Dorsolateral prefrontal cortex (tissue), 122 donors: ENCODE measurements at places on chromosomes 16 and 17.
A peak's percentile ranks its signal among the peaks of the same experiment; 100 is the strongest.

GRCh38 chr16:85311741-85312140 is 199.5 kb upstream of the CIBAR2 start:
- no peak for DNase-seq

GRCh38 chr16:29968205-29968604 is 5.5 kb upstream of the TAOK2 start:
- DNase-seq: no peak

- no peak for DNase-seq
Observed at GRCh38 chr17:28046034-28046825, 3.8 kb downstream of the NLK start.

DNA sequence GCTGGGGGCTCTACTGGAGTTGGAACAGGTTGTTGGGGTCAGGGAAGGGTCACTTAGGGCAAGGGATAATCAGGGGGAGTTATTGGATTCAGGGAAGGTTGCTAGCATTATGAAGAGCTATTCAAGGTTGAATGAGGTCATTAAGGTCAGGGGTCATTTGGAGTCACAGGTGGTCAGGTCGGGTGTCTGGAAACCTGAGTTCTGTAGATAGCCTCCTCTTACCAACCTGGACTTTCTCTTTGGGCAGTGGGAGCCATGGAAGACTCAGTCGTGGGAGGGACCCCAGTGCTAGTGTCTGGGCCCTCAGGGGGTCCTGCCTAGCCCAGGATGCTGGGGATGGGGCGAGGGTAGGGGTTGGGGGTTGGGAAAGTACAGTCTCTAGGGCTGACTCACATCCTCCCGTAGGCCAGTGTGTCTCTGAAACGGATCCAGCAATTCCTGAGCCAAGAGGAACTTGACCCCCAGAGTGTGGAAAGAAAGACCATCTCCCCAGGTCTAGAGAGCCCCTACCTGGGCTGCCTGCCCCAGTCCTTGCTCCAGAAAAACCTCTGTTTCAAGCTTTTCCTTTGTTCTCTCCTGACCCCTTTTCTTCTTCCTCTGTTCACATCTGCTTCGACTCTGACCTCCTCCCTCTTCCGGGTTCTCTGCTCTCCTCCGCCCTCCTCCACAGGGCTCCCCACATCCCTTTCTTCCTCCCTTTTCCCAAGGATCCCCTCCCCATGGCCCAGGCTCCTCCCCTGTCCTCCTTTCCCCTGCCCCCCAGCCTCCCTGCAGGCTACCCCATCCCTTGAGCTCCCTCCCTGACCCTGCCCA is 33.5 kb downstream of the ABCC3 start:
- DNase-seq: no peak

DNA sequence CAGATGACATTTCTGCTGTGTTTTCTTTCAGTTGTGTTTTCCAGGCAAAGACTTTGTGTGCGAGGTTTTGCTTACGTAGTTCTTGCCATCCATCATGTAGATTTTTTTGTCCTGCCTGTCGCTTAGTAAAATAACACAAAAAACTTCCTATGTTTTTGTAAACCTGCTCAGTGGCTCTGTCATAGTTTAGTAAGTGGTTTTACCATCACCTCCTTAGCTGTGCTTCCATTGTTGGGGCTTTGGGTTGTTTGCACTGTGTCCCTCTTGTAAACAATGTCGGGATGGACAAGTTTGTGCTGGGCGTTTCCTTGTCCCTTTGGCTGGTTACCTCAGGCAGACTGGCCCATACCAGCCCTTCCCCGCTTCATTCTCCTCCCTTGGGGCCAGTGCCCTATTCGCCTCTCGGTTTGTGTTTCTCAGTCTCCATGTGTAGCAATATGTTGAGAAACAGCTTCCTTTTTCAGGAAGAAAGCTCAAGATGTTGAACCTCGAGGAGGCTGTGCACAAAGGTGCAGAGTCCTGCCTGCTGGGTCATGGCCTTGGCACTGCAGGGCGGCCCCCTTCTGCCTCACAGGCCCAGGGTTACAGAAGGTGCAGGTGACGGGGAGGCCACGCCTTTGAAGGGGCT is 74.6 kb downstream of the KSR1 start:
- DNase-seq: no peak

DNA sequence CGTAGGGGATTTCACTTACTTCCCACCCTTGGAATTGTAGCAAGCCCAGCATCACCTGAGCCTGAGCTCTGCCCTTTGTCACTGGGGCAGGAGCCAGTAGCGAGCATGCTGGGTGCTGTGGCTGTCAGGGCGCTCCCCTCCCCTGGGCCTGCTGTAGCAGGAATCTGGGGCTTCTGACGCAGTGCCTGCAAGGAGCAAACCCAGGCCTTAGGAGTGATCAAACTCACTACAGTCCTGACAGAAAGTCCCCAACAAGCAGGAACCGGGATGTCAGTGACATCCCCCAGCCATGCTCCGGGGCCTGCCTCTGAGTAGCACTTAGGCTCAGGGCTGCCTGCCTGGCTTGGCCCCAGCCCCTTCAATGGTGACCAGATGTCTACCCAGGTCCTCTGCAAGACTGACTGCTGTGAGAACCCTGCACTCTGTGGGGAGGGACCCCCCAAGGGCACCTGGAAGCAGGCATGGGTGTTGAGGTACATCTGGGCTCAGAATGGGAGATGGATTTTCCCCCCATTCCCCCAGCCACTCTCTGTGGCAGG is 23.5 kb downstream of the PLD6 start:
- DNase-seq: no peak

DNA sequence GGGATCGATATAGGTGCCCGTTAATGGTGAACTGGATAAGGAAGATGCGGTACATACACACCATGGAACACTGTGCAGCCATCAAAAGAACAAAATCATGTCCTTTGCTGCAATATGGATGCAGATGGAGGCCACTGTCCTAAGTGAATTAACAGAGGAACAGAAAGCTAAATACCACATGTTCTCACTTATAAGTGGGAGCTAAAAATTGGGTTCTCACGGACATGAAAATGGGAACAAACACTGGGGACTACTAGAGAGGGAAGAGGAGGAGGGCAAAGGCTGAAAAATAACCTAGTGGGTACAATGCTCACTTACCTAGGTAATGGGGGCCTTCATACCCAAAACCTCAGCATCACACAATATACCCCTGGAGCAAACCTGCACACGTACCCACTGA is 302.6 kb downstream of the XYLT1 start:
- DNase-seq: no peak

GRCh38 chr16:66649636-66650205 is 45.2 kb downstream of the CMTM3 start:
- DNase-seq: no peak

DNA sequence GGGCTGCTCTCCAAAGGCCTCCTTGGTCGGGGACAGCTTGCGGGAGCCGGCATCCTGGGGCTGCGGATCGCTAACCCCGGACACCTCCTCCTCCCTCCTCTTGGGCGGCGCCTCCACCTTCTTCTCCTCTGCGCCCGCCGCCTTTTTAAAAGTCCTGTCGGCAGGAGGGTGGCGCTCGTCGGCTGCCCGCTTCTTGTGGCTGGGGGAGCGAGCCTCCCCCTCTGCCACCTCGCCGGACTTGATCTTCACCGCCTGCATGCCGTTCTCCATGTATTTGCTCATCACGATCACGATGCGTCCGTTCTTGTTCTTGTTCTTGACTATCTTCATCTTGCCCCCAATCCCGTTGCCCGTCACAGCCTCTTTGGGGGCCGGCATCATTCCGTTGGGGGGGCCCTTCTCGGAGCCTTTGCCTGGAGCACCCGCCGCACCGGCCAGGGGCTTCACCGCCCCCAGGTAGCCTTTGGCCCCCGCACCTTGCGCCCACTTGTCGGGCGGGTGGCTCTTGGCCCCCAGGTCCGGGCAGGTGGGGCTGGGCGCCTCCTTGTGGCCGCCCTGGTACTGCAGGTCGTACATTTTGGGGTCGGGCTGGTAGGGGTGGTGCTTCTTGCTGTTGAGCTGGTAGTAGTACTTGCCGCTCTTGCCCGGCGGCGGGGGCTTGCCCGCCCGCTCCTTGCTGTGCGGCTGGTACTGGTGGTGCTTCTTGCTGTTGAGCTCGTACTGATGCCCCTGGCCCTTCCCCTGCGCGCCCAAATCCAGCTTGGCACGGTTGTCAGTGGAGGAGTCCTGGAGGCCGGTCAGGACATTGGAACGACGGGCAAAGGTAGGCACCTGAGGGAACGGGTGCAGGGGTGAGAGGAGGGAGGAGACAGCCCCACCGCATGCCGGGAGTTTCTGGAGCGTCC is 4.4 kb downstream of the CBX4 start:
- DNase-seq: no peak

DNA sequence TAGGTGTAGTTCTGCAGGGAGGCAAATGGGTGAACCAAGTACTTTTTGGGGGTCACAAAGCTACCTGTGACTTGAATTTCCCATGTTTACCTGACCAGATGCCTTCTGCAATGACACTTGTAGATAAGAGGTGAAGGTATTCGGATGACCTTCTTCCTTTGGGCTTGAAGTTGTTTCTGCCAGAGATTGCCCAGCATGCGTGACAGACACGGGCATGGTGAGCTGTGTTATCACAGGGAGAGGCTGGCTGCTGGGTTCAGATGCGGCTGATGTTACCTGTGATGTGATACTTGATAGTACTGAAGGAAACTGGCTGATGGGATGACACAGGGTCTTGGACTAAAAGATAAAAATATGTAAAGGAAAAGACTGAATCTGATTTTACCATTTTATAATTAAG is 14.1 kb downstream of the PKD1L3 start:
- no peak for DNase-seq

- DNase-seq: peak; percentile 50
Observed at GRCh38 chr17:10226930-10227695, 28.7 kb upstream of the GAS7 start.

- DNase-seq: no peak
Observed at GRCh38 chr16:89375021-89375420, 115.3 kb downstream of the ANKRD11 start.

- no peak for DNase-seq
Observed at GRCh38 chr17:70716551-70716950, 547.2 kb downstream of the KCNJ2 start.

- DNase-seq: peak; percentile 78
Observed at GRCh38 chr17:42517516-42517915, 18.5 kb upstream of the NAGLU start.

DNA sequence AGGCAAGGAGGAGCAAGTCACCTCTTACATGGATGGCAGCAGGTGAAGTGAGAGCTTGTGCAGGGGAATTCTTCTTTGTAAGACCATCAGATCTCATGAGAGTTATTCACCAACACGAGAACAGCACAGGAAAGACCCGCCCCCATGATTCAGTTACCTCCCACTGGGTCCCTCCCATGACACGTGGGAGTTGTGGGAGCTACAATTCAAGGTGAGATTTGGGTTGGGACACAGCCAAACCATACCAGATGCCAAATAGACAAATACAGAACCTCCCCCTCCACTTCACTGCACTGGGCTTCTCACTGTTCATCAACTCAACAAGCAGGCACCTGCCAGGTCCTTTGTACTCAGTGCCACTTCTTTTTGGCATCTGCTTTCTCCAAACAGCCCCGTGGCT is 100.2 kb downstream of the WSCD1 start:
- no peak for DNase-seq

DNA sequence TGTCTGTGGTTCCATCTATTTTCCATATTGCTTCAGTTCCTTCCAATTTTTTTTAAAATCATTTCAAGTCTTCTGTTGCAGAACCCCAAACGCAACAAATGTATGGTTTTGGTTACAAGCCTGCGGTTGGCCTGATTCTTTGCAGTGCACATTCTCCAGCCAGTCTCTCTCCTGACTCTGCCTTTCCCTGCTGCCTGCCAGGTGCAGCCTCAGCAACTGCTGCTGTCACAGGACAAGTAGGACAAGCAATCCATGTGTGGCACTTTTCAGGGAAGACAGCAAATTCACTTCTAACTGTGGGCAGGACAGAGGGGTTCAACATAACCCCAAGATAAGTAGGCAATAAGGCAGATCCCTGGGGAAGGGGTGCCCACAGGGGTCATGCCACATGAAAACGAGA is 24.2 kb downstream of the EMP2 start:
- DNase-seq: no peak

- peak; percentile 88 for DNase-seq
Observed at GRCh38 chr17:7561028-7561575, 617 bp upstream of the SENP3 start.

GRCh38 chr17:2050300-2051060 is 4.4 kb upstream of the HIC1 start:
- DNase-seq: no peak

- no peak for DNase-seq
Observed at GRCh38 chr17:30414486-30414885, 35.8 kb downstream of the CPD start.

- DNase-seq: no peak
Observed at GRCh38 chr16:1917665-1918350, 407 bp downstream of the HS3ST6 start.

DNA sequence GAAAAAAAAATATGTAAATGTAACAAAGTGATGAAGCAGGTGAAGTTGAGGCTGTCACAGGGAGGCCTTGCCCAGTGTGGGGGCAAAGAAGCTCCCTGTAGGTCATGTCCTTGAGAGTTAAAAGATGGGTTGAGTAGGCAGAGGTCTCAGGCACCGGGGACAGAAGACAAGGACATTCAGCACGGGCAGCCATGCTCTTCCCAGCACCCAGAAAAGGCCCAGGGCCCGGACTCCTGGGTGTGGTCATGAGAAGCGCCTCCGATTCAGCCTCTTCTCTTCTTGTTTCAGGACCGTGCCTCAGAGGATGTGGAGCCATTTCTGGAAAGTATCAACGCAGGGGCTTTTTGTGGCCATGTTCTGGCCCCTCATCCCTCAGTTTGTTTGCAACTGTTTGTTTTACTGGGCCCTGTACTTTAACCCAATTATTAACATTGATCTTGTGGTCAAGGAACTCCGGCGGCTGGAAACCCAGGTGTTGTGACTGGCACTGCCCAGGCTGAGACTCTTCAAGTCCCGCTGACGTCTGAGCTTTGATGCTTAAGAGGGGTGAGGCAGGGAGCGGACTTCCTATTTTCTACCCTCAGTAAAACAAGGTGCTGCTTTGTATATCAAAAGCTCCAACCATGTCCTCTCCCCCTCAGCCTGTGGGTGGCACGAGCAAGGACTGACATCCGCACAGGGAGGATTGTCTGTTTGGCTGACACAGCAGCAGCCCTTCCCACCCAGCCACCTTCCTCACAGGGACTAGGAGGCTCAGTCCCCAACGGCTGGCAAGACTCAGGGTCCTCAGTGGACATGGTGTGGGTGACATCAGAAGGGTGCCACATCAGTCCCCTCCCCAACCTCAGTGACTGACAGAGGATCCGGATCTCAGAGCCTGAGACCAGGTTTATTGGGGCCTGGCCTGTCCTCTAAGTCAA is 26.5 kb downstream of the PLA2G10 start:
- DNase-seq: no peak

DNA sequence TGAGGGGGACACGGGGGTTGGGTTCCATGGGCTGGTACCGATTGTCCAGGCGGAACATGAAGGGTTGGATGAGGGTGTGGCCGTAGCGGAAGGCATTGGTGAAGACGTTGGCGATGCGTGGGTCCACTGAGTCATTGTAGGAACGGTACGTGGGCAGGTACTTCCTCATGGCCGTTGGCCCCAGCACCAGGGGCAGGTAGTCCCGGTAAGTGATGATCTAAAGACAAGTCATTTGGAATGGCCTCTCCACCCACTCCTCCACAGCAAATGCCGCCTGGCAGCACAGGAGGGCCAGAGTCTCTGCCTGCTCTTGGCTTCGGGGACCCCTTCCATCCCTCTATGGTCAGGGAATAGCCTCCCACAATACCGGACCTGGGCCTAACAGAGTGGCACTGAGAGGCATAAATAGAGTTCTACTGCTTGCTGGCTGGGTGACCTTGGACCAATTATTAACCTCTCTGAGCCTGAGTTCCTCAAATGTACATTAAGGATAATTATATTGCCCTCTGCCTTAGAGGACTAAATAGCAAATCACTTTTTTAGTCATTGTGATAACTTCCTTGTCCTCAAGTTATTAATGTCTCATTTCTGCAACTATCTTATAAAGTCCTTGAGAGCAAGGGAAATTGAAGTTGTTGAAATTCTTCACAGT is 7.2 kb downstream of the MPO start:
- no peak for DNase-seq
